ENCODE measurements at places on chromosomes 11 and 22. TPM values are rescaled to one million over a fixed set of nuclear protein-coding genes. Genes with fewer than 3 reads are reported as not detected.

GRCh38 chr11:34234086-34234740 is 123.6 kb downstream of the ABTB2 start:
- DNase-seq = no peak

- DNase-seq = no peak
Observed at GRCh38 chr11:111378185-111378860, 752 bp downstream of the POU2AF1 start.

DNA sequence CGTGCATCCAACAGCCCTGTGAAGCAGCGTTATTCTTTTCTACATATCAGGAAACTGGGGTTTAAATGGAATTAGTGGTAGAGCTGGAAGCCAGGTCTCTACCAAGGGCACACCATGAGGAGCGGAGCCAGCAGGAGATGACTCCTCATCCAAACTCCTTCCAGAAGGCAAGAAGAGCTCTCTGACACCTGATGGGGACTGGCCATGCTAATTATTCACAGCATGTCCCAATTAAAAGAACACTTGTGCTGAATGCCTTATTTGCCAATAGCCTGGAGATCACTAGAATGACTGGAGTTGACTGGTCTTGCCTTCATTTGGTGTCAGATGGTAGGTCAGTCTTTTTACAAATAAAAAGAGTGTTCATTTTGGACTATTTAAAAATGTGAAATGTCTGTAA is 32.9 kb upstream of the SLN start:
- DNase-seq = no peak

- no peak for DNase-seq
Observed at GRCh38 chr22:29202212-29203192, 3.2 kb upstream of the EMID1 start.

DNA sequence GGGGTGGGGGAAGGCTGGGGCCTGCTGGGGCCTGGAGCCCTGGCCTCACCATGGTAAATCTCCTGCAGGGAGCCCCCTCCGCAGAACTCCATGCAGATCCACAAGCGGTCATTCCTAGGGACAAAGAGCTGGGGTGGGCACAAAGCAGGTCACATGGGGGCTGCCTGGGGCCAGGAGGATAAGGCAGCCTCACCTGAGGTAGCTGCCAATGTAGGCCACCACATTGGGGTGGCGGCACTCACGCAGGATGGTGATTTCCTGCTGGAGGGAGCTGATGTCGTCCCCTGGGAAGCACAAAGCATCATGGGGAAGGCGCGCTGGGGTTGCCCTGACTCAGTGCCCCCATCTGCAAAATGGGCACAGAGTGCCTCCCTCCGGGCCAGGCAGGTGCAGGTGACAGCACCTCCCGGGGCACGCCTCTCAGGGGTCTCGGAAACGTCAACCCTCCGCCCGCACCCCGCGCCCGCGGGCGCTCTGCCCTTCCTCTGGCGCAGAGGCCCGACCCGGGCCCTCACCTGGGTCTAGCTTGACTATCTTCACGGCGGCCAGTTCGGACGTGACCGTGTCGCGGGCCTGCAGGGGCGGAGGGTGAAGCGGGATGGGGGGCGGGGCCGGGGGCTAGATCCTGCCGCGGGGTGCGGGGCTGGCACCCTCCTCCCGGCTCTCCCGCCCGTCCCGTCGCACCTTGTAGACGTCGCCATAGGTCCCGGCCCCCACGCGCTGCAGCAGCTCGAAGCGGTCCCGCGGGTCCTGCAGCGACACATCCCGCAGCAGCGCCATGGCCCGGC is 450 bp downstream of the MAP4K2 start:
- DNase-seq = no peak

GRCh38 chr11:2531277-2531986 is 86.6 kb downstream of the KCNQ1 start:
- DNase-seq = peak; percentile 81

DNA sequence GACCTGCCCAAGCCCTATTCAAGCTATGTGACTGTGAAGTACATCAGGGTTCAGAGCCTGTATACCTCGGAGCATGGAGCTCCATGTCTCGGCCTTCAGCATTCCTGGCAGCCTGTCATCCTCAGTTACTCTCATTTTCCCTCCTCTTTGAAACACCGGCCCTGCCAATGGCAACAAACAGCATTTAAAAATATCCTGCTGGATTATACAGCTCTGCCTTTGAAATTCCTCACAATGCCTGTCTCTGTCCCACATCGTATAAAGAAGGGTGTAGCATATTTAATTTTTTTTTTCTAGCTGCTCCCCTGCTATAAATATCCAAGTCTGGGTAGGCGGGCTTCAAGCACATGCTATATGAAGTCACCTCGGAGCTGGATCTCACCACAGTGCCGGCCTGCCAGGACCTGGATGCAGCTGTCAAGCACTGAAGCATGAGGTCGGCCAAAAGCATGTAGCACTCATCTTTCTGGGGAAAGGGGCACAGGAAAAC is 11.8 kb downstream of the ABTB2 start:
- no peak for DNase-seq

GRCh38 chr11:14370496-14370895 is 11.5 kb upstream of the RRAS2 start:
- DNase-seq = no peak

Gene BBOX1
- total RNA-seq = 0.90 TPM

Gene GALR3
- total RNA-seq = not detected

DNA sequence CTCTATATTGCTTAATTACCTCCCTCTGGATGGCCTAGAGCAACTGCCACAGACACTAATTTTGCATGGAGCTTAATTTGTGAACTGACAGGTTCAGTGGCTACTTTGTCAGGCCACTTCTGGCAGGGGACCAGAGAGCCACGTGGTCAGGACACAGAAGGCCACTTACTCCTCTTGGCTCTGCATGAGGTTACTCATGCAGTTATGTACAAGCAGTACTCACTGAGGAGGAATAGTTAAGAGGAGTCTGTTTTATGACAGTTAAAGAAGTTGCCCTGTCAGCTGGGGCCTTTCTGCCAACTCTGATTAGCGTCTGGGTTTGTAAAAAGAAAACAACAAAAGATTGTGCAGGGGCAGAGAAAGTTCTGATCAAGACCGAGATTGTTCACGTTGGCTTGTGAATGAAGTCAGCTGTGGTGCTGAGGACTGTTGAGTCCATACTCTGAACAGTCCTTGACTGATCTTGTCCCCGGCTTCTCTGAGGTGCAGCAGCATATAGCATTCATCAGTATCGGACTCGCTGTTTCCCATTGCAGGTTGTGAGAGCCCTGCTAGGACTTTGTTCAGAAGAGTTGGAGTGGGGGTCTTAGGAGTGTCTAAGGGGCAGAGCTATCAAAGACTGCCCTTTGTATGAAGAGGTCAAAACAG is 41.4 kb downstream of the PPFIBP2 start:
- no peak for DNase-seq
